NCI-H1092 (cell line): ENCODE measurements at places on chromosomes 3 and 15.

GRCh38 chr3:38646630-38647029, 2.9 kb downstream of the SCN5A start:
- no peak for DNase-seq

GRCh38 chr3:193761969-193762368, 169.0 kb downstream of the OPA1 start:
- no peak for DNase-seq

GRCh38 chr15:55846116-55846707, 103.3 kb upstream of the PRTG start:
- peak; percentile 47 for DNase-seq

DNA sequence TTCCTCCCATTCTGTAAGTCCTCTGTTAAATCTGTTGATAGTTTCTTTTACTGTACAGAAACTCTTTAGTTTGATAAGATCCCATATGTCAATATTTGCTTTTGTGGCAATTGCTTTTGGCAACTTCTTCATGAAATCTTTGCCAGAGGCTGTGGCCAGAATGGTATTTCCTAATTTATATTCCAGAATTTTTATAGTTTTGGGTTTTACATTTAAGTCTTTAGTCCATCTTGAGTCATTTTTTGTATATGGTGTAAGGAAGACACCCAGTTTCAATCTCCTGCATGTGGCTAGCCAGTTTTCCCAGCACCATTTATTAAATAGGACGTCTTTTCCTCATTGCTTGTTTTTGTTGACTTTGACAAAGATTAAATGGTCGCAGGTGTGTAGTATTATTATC, 372.4 kb upstream of the CADM2 start:
- DNase-seq: no peak

DNA sequence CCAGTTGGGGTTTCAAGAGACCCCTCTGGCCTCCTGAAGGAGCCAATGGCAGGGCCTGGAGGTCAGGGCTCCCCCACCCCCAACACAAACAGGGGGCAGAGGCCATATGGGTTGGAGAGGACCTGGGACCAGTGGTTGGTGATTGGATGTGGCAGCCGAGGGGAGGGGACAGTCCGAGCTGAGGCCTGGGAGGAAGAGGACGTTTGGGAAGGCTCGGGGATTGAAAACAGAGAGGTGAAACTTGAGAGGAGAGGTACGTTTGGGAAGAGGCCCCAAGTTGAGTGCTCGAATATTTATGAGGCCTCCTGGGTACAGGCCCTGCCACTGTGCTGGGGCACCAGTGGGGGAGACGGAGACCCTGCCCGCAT, 53.7 kb downstream of the DNAJB8 start:
- no peak for DNase-seq

GRCh38 chr3:6018456-6018855, 830.9 kb downstream of the EDEM1 start:
- DNase-seq: no peak

- DNase-seq: no peak
These were observed 46.3 kb downstream of the LSM3 start for GRCh38 chr3:14224895-14225294.

DNA sequence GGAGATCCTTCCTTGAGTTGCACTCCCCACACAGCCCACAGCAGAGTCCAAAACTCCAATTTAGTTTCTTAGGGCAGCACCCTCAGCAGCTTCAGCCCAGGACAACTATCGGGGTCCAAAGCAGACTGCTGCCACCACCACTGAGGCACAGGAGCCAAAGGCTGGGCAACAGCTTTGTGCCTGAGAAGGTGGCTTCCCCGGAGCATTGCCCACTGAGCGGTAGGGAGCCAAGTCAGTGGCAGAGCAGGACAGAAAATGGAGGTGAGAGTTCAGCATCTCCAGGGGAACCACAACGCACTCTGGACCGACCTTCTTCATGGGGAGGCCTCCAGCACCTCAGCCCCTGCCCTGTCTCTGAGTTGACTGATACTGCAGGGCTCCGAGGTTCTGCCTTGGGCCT, 43.4 kb downstream of the CDAN1 start:
- DNase-seq: no peak

GRCh38 chr3:154235330-154235729, 89.0 kb downstream of the DHX36 start:
- DNase-seq: no peak

DNA sequence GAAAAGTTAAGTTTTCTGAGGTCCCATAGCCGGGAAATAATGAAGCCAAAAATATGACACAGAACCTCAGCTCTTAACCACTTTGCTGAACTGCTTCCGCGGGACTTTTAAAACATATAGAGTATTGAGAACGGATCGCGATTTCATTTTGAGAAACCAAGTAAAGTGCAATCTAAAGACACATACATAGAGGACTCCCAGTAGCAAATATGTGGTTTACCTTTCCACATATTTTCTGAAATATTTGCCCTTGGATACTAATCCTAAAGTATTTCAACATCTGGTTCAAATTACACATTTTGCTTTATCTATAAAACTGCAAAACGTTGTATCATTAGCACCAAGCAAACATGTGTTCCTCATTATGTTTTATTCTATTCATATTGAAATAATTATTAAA, 776.5 kb downstream of the ROBO2 start:
- DNase-seq: no peak
